Stimulated activated CD4-positive, alpha-beta T cell treated with anti-CD3 and anti-CD28 coated beads, Interleukin-2, amount 100 ng/mL, for 24 hours (primary cell): ENCODE measurements at places on chromosomes 6 and 20.

- DNase-seq, result no peak
Measured at GRCh38 chr6:101443315-101443714, 49.8 kb downstream of the GRIK2 start.

GRCh38 chr20:31875671-31876070 is 5.2 kb downstream of the TTLL9 start:
- no peak for DNase-seq

GRCh38 chr6:88141561-88142296 is 24.4 kb downstream of the CNR1 start:
- DNase-seq, result no peak

- DNase-seq, result no peak
Measured at GRCh38 chr20:9353916-9354276, 160.5 kb upstream of the LAMP5 start.

DNA sequence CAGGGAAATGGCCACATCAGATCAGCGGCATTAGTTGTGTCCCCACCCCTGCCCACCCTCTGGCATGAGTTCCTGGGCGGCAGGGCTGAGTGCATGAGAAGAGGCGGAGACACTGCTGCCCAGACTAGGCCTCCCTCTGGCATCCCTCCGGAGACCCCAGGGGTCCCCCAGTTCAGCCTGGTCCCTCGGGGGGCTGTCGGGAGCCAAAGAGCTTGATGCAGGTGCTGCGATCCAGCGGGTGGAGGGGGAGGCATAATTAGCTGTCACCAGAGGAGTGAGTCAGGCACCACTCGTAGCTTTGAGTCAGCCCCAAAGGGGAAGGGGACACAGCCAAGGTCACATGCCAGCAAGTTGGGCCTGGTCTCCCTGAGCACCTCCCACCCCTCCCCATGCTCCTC is 34.5 kb downstream of the DLGAP4 start:
- no peak for DNase-seq

DNA sequence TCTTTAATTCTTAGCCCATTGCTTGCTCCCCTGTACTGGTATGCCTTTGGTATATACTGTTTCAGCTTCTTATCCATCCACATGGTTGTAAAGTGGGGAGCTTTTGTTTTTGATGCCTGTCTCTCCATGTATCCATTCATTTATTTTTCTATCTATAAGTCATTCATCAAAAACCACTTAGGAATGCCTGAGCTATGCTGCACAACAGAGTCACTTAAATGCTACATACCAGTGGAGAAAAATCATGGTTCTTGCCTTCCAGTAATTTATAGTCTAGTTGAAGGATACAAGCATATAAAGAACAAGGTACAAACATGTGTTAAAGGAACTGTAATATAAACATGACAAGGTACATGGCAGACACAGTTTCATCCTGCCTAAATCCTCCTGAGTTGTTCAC is 347.3 kb downstream of the NRN1 start:
- no peak for DNase-seq

- DNase-seq, result no peak
Measured at GRCh38 chr6:137299681-137300080, 80.5 kb upstream of the IFNGR1 start.

- DNase-seq, result no peak
Measured at GRCh38 chr6:82385546-82385945, 21.9 kb downstream of the TPBG start.

GRCh38 chr6:80129485-80129884 is 23.0 kb downstream of the BCKDHB start:
- DNase-seq, result no peak

- DNase-seq, result no peak
Measured at GRCh38 chr6:112360498-112360897, 13.4 kb downstream of the RFPL4B start.

DNA sequence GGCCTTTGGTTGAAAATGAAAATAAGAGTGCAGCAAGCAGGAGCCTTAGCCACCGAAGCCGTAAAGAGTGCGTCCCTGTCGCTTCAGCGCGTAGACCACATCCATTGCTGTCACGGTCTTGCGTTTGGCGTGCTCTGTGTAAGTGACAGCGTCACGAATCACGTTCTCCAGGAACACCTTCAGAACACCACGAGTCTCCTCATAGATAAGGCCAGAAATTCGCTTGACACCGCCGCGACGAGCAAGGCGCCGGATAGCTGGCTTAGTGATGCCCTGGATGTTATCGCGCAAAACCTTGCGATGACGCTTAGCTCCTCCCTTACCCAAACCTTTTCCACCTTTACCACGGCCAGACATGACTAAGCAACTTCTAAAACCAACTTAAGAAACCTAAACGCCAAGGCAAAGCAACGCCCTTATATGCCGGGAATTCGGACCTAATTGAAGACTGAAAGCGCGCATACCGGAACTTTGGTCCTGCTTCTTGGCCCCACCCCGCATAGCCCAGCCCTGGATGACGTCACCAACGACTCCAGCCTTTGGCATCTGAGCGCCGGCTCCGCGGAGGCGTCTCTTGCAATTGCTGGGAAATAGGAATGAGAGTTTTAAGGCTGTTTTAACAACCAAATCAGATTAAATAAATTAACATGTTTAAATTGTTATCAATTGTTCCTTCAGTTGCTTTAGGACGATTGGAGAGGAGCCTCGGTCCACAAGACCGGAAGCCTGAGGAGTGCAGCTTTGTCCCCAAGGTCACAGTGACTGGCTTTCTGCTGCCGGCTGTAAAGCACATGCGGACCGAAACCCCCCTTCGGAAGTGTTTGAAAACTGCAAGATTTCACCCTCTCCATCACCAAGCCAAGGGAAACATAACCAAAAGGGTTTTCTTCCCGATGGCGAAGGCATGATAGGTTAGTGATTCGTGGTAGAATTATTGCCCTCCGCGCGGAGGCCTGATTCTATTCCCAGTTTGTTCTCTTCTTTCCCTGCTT is 79.6 kb upstream of the BTN3A2 start:
- DNase-seq, result peak; percentile 95

DNA sequence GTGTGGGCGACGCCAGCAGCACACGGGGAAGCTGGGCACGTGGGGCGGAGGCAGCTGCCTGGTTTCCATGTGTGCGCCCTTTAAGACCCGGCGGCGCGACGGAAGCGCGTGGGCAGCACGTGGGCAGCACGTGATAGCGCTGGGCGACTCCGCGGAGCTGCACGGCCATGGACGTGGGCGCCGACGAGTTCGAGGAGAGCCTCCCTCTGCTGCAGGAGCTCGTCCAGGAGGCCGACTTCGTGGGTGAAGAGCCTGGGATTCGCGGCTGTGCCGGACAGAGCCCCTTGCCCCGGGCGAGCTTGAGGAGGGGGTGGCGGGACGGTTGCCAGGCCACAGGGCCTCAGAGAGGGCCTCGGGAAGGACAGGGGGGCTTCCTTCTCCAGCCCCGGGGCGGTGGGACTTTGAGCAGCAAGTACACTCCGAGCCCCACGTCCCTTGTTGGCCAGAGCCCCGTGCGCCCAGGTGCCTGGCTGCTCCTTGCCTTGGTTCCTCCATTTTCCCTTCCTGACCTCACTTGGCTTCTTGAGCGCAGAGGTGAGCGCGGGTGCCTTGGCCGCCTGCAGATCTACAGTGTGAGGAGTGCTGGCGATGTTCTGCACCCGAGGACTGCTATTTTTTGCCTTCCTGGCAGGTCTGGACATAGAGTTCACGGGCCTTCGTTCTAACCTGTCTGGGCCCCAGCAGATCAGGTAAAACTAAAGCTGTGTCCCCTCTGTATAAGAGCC is at the start of gene PNLDC1:
PNLDC1 (plus strand) TSS at position 136 of the 725 bp plus-strand sequence; CDS start at position 168, 32 bp downstream.
- no peak for DNase-seq

- no peak for DNase-seq
Measured at GRCh38 chr20:49431329-49431728, 51.1 kb downstream of the KCNB1 start.

- DNase-seq, result no peak
Measured at GRCh38 chr6:99132026-99132635, 184.4 kb upstream of the FBXL4 start.

DNA sequence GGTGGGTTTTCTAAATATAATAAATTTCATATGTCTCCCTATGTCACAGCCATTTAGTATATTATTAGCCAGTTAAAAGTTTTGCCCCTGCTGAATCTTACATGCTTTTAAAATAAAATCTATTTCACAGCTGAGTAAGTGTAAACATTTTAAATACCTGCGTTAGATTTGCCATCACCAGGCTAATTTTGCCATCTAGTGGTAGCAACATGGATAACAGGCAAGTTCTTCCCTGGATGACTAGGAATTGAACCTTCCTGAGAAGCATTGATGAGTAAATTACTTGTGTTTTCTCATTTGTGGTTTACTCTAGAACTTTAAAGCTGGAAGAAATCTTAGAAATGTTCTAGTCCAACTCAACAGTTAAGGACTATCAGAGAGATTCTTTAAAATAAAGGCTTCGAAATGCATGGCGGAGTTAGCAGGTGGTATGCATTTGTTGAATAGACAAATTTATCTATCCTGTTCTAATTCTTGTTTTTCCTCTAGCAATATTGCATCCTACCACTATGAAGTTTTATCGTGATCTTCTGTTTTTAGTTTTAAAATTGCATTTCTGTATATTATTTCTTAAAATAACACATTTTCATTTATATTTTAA is 2.6 kb downstream of the PRSS35 start:
- no peak for DNase-seq

GRCh38 chr6:167683028-167683862 is 143.5 kb upstream of the AFDN start:
- DNase-seq, result no peak

- no peak for DNase-seq
Measured at GRCh38 chr20:49303065-49303552, 25.3 kb upstream of the ZNFX1 start.

- no peak for DNase-seq
Measured at GRCh38 chr6:117501722-117502121, 19.2 kb downstream of the DCBLD1 start.

GRCh38 chr20:45115386-45115774 is 406 bp upstream of the WFDC5 start:
- no peak for DNase-seq

GRCh38 chr6:39465539-39465938 is 143.0 kb upstream of the KCNK16 start:
- DNase-seq, result no peak

DNA sequence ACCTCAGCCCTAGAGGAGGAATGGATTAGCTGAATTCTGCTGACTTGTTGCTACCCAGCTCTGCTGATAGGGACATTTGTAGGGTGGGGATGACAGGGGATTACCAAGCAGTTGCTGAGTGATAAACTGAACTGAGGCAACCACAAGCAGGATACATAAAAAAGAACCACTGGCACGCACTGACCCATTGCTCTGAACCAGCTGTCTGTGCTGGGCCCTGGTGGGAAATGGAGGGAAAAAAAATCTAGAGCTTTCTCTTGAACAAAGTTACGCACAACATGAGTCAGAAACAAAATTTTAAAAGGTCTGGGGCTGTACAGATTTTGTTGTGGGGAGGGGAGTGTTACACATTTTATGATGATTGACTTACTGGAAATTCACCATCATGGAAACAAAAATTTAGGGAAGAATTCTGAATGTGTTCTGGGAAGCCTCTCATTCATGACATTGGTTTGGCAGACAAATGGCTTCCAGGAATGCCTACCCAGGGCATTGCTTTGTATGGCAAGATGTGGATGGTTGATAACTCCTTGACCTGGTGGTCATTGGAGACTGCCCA is 37.7 kb downstream of the FOXO3 start:
- DNase-seq, result no peak

GRCh38 chr20:11144114-11144950 is 470.5 kb upstream of the JAG1 start:
- no peak for DNase-seq

GRCh38 chr6:132954936-132955335 is 140.6 kb downstream of the RPS12 start:
- DNase-seq, result no peak

GRCh38 chr6:113428702-113429101 is 428.4 kb upstream of the MARCKS start:
- DNase-seq, result no peak

DNA sequence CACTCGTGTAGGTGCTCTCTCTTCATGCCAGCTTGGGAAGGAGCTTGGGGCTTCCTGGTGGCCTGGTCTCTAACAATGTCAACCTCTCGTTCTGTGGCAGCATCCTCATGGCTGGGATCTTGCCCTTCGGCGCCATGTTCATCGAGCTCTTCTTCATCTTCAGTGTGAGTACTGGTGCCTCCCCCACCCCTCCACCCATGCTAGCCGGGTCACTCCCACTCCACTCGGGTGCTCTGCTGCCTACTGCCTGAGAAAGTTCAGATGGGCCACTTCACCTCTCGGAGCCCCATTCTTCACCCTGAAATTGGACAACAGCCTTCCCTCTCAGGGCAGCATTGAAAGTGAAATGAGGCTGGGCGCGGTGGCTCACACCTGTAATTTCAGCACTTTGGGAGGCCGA is 48.8 kb downstream of the TM9SF4 start:
- no peak for DNase-seq

DNA sequence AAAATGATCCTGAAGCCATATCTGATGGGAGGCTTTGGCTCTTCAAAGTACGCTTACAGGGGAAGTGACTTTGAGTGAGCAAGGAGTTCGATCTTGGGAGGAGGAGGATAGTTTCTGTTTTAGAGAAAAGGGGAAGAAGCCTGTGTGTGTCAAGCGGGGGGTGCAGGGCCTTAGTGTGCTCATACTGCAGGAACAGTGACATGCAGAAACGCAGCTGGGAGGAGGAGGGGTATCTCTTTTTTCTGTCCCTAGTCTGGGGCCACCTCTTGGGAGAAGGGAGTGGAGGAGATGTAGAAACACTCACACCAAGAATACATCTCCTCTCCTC is 19.8 kb downstream of the SIRPD start:
- no peak for DNase-seq

GRCh38 chr6:33607784-33608161 is 13.3 kb upstream of the ITPR3 start:
- peak; percentile 46 for DNase-seq

GRCh38 chr20:5796331-5797040 is 46.3 kb downstream of the SHLD1 start:
- no peak for DNase-seq

DNA sequence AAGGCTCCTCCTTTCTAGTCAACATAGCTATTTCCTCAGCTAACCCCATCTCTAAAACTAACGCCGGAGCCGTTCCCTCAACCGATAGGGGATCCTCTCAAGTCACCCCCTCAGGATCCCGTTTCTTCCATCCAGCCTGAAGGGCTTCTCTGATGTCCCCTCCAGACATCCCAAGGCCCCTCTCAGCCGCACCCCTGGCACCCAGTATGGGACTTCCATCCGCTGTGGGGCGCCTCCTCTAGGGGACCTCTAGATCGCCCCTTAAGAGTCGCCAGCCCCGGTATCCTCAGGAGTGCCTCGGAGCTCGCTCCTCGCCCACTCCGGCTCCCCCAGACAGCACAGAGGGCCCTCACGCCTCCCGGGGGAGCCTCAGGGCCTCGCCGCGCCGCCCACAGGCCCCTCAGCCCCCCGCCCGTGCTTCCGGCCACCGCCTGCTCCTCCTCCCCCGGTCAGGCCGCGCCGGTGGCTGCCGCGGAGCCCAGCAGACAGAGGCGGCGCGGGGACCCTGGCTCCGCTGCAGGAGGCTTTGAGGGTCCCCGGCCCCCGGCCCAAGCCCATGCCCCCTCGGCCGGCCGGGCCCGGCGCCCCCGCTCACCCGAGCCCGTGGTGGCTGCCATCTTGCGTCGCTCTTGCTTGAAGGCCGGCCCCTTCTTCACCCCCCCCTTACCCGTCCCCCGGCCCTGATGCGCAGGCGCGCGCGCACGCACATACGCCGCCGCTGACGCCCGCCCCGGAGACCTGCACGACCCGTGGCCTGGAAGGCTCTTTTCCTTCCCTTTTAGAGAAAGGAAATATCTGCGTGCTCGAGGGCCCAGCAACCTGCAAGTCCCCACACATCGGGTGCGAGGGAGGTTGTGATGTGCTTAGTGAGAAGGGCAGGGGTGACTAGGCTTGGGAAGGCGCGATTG is at the start of gene UBE2V1:
UBE2V1 (minus strand) TSS at position 639 of the 908 bp plus-strand sequence; CDS start at position 617, 22 bp downstream.
- DNase-seq, result peak; percentile 90
